ENCODE measurements at places on chromosomes 12 and 14.

- no peak for DNase-seq
These were observed 251.6 kb downstream of the TRHDE start for GRCh38 chr12:72523754-72524153.

GRCh38 chr14:72291908-72292688 lies 359.9 kb downstream of the RGS6 start:
- DNase-seq, result no peak

DNA sequence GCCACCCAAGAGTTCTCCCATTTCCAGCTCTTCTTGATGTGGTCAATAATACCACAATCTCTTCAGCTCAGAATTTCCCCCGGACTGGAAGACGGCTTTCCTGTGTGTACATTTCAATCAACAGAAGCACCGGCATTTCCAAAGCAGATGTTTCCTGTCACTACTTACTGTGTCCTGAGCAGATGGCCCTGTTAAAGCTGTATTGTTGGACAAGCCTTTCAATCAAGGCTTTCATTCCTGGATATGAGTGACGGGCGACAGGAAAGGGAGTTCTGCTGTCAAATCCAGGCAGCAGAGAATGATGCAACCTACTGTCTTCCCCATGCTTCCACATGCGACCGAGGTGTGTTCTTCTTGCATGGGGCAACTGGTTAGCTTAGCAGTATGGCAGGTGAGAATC lies 76.4 kb upstream of the CCDC60 start:
- no peak for DNase-seq

DNA sequence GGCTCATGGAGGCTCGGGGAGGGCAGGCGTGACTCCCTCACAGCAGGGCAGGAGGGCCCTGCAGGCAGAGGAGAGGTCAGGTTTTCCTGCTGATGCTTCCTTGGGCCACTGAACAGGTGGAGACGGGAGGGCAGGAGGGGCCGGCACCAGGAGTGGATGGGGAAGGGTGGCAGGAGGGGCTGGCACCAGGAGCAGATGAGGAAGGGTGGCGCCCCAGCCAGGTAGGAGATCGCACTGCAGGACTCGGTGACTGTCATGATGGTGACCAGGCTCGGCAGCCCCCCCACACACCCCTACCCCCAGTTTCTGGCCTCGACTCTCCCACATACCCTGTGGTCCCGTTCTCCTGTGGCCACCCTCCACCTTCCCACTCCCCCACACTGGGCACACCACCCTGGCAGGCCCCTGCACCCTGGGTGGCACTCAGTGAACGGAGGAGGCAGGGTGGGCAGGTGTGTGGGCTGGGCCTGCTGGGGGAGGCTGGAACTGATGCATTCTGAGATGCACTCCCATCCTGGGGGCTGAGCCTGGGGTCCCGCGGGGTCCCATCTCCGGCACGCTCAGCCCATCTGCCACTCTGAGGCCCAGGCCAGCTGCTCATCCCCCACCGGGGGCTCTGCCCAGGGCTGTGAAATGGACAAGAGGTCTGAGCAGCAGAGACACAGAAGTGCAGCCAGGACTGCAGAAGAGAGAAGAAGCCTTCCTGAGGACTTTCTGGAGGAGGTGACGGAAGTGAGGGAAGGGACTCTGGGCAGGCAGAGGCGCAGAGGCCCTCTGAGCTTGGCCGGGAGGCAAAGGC lies 2.8 kb downstream of the NUDT14 start:
- no peak for DNase-seq

GRCh38 chr12:2292560-2292959 lies 239.8 kb downstream of the CACNA1C start:
- DNase-seq, result no peak

- DNase-seq, result no peak
These were observed 123.5 kb upstream of the KITLG start for GRCh38 chr12:88703790-88704189.

GRCh38 chr12:31370531-31371255 lies 44.7 kb upstream of the SINHCAF start:
- no peak for DNase-seq

DNA sequence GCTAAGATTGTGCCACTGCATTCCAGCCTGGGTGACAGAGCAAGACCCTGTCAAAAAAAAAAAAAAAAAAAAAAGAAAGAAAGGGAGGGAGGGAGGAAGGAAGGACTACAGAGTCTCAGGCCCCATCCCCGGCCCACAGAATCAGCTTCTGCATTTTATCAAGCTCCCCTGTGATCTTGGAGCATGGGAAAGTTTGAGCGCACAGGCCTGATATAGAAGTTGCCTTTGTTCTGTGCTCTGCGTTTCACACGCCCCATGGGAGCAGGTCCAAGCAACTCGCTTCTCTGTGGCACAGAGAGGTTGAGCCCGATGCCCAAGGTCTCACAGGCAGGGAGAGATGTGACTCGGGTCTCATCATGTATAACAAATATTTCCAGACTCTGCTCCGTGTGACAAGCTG lies 101.8 kb downstream of the PHETA1 start:
- DNase-seq, result no peak

- no peak for DNase-seq
These were observed 21.0 kb downstream of the FBRSL1 start for GRCh38 chr12:132510746-132511477.

GRCh38 chr12:127687181-127687580 lies 579.8 kb upstream of the TMEM132C start:
- no peak for DNase-seq

DNA sequence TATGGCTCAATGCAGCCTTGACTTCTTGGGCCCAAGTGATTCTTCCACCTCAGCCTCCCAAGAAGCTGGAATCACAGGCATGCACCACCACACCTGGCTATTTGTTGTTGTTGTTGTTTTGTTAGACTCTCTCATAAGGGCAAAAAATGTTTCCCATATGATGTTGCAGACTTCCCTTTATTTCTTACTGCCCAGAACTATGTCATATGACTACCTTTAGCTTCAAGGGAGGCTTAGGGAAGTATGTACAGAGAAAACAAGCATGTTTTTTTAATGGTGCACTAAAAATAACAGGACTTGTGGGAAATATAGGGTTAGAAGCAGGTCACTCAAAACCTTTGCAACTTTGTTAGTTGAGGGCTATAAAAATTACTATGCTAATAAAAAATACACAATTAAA lies 4.3 kb upstream of the GPR19 start:
- no peak for DNase-seq

DNA sequence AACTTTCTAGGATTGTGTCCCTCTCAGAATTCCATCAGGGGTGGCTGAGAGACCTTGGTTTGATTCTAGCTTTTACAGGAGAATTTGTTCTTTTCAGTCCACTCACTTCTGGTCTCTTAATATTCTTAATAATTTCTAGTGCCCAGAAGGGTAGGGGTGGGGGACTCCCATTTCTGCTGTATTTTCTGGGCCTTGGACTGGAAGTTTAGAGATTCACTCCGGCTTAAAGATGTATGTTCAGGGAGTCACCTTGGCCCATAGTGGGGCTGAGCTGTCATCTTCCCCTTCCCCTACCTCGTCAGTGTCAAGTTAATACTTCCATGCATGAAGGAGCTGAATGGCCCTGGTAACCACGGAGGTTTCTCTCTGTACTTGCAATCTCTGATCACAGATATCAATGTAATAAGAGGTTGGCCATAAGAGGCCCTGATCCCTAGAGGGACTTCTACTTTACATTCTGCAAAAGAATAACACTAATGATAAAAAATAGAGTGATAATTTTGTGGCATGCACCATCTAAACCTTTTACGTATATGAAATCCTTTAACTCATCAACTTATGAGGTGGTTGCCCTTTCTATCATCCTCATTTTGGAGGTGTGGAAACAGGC lies 6.7 kb downstream of the KRT81 start:
- DNase-seq, result no peak

DNA sequence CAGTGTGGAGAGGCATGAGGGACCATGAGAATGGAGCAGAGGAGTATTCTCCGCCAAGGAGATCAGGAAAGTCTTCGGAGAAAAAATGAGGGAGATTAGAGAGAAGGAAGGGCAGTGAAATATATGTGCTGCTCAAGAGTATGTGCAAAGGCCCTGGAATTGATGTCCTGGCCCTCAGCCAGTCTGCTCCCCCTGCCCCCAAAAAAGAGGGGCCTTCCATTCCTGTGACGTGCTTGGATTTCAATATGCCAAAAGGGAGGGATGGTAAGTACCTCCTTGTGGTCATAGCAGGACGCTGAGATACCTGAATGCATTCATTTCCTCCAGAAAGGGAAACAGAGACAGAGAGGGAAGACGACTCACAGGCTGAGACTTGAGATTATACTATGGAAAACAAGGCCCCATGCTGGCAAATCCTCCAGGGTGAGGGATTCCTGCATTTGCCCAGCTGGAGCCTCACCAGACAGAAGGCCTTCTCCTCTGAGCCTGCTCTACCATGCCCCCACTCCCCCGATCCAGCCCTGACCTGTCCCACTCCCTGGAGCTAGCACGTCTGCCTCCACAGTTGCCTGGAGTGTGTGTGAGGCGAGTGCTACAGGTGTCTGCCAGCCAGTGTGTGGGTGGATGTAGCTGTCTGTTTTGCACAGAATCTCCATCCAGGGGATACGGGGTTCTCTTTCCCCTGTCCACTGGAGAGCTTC lies 3.9 kb upstream of the RARG start:
- no peak for DNase-seq

DNA sequence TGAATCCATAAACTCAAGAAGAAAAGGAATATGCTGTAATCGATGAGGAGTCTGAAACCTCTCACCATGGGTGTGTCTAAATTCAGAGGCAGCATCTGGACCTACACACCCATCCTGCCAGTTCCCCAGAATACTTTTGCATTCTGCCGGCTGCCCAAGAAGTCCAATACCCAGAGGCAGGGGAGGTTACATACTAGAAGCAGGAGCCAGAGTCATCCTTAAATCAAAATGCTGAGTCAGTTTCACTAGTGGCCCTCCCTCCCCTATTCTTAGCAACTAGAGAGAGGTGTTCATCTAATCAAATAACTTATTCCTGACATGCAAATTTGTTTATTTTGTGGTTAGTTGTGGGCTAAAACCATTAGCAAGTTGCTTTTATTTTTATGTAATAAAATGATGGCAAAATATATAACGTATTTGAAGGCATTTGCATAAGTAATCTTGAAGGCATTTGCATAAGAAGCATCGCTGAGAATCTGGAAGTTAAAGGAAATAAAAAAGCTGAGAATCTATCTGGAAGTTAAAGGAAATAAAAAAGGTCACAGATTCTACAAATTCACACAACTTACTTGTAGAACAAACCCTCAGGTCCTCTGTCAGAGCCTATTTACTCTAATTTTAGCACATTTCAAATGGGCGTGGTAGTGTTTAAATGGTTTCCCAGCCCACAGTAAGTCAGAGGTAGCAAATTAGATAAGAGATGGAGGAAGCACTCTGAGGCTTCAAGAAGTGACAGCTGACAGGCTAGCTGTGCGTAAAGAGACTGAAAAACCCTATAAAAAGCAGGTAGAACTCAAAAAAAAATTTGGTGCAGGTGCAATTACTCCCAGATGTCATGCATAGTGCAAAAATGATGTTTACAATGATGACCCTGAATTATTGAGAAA lies 7.8 kb downstream of the BHLHE41 start:
- no peak for DNase-seq

- DNase-seq, result no peak
These were observed 62.4 kb downstream of the TMEM30B start for GRCh38 chr14:61218767-61219166.

GRCh38 chr12:93380480-93381121 lies 2.9 kb downstream of the NUDT4 start:
- no peak for DNase-seq

- no peak for DNase-seq
These were observed 63.5 kb downstream of the NINJ2 start for GRCh38 chr12:599756-600155.

GRCh38 chr14:91295276-91295845 lies 50.9 kb upstream of the GPR68 start:
- DNase-seq, result no peak

DNA sequence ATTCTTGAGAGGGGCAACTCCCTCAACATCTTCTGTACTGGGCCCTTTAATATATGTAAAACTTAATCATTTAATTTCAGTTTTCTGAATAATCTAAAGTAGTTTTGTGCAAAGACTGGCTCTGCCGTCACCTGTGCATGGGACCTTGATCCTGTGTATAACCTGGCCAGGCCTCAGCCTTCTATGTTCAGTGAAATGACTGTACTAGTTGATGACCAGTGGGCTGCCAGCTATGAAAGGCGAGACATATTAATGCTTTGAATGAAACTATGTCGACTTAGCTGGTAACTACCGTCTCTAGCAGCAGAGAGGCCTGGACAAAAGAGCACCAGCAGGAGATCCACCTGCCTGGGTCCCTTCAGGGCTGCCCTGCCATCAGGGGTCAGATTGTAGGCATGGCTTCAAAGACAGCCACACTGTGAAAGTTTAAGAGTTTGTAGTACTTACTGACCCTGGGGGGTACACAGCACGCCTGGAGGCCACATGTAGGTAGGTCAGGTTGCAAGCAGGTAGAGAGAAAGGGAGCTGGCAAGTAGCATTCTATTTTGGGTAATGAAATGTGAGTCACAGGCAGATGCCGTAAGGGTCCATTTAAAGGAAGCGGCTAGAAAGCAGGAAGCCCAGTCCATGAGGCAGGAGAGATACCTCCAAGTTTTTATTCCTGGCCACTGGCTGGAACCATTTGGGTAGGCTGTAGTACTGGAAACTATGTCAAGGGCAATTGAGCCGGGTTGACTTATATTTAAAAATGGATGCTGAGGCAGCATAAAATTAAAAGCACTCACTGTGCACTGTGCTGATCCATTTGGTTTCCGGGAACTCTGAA lies 77.2 kb downstream of the BHLHE41 start:
- no peak for DNase-seq

GRCh38 chr12:6263931-6264330 lies 46.6 kb upstream of the PLEKHG6 start:
- no peak for DNase-seq

DNA sequence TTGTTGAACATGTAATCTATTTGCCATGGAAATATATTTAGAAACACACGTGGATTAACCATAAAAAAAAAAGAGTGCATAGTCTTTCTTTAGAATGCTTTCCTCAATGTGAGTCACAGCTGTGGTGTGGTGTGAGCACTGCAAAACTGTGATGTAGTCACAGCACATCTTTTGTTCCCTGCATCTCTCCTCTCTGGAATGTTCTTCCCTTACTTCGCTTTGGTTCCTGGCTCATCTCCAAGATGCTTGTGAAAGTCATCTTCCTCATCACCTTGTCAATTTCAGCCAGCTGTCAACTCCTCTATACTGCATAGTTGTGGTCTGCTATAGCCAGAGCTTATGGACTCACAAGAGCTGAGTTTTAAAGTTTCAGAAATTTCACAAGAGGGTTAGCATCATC lies 60.2 kb downstream of the STAB2 start:
- DNase-seq, result no peak
